Epithelial cell of proximal tubule (primary cell): ENCODE measurements at places on chromosomes 16 and 17. TPM values are rescaled to one million over a fixed set of nuclear protein-coding genes. Genes with fewer than 3 reads are reported as not detected.

The PRAC1 gene
- not detected in 2 replicates for total RNA-seq

The PSKH1 gene
- total RNA-seq = 6.7 and 8.1 TPM in 2 replicates

The MYL11 gene
- total RNA-seq = not detected in 2 replicates

The C17orf78 gene
- total RNA-seq = not detected in 2 replicates

The SNX20 gene
- not detected in 2 replicates for total RNA-seq

The FN3K gene
- total RNA-seq = 0.69 and 2.0 TPM in 2 replicates

The RAB11FIP4 gene
- total RNA-seq = 9.1 and 15.1 TPM in 2 replicates

The PSMD12 gene
- total RNA-seq = 20.2 and 44.1 TPM in 2 replicates

The RGS9 gene
- 5.2 and 6.9 TPM in 2 replicates for total RNA-seq

The DNASE1L2 gene
- 0.07 and 0.52 TPM in 2 replicates for total RNA-seq

The DPEP2 gene
- not detected in 2 replicates for total RNA-seq

The AGRP gene
- not detected in 2 replicates for total RNA-seq

The TAT gene
- not detected in 2 replicates for total RNA-seq

The CCL14 gene
- total RNA-seq = not detected in 2 replicates

The KLHL36 gene
- total RNA-seq = 63.7 and 65.7 TPM in 2 replicates

The HOXB6 gene
- 42.9 and 55.6 TPM in 2 replicates for total RNA-seq

The KRTAP4-1 gene
- total RNA-seq = not detected in 2 replicates

The TBX2 gene
- 1.7 and 2.2 TPM in 2 replicates for total RNA-seq

The HES7 gene
- 0.35 TPM in 1 of 2 replicates, not detected in the other for total RNA-seq

The CASKIN2 gene
- total RNA-seq = 9.5 and 12.2 TPM in 2 replicates

The TBC1D3 gene
- not detected in 2 replicates for total RNA-seq

The TRIM37 gene
- total RNA-seq = 22.9 and 25.3 TPM in 2 replicates

The CRHR1 gene
- not detected in 2 replicates for total RNA-seq

The GRB2 gene
- total RNA-seq = 77.5 and 82.8 TPM in 2 replicates

The NARF gene
- 45.4 and 64.4 TPM in 2 replicates for total RNA-seq

The KRTAP3-2 gene
- not detected in 2 replicates for total RNA-seq

The MT4 gene
- total RNA-seq = not detected in 2 replicates

The ATP2C2 gene
- total RNA-seq = 1.4 and 6.3 TPM in 2 replicates

The CPHXL2 gene
- not detected in 2 replicates for total RNA-seq

The PARD6A gene
- total RNA-seq = 13.3 and 15.9 TPM in 2 replicates

The AIPL1 gene
- total RNA-seq = not detected in 2 replicates

The TPSG1 gene
- total RNA-seq = not detected in 2 replicates

The SLC47A1 gene
- 0.52 and 1.7 TPM in 2 replicates for total RNA-seq

The CSH2 gene
- not detected in 2 replicates for total RNA-seq

The ALDH3A2 gene
- 27.5 and 30.9 TPM in 2 replicates for total RNA-seq

The CCDC144A gene
- total RNA-seq = 0.22 and 0.58 TPM in 2 replicates

The TMEM98 gene
- 139 and 180 TPM in 2 replicates for total RNA-seq

The CACNG5 gene
- total RNA-seq = not detected in 2 replicates

The GINS2 gene
- total RNA-seq = 40.2 and 50.9 TPM in 2 replicates

The RASD1 gene
- total RNA-seq = 1.2 and 1.4 TPM in 2 replicates

The SP6 gene
- total RNA-seq = 1.8 and 2.0 TPM in 2 replicates

The CD300LF gene
- not detected in 2 replicates for total RNA-seq

The GJC1 gene
- total RNA-seq = 42.4 and 42.5 TPM in 2 replicates
